B cell (primary cell): ENCODE measurements at places on chromosomes 1 and 21. TPM values are rescaled to one million over a fixed set of nuclear protein-coding genes. Genes with fewer than 3 reads are reported as not detected.

Gene FCGR1A
- total RNA-seq, result not detected in 2 replicates

GRCh38 chr1:174230399-174230798 is 71.1 kb downstream of the RABGAP1L start:
- no peak for DNase-seq
- no peak overlapping the region for H3K27ac ChIP-seq
- peaks cover 28% of the 10 kb centered on the region for H3K36me3 ChIP-seq

Gene STMN1
- total RNA-seq, result 42.2 and 48.0 TPM in 2 replicates

Gene SLAMF6
- 64.8 and 64.9 TPM in 2 replicates for total RNA-seq

DNA sequence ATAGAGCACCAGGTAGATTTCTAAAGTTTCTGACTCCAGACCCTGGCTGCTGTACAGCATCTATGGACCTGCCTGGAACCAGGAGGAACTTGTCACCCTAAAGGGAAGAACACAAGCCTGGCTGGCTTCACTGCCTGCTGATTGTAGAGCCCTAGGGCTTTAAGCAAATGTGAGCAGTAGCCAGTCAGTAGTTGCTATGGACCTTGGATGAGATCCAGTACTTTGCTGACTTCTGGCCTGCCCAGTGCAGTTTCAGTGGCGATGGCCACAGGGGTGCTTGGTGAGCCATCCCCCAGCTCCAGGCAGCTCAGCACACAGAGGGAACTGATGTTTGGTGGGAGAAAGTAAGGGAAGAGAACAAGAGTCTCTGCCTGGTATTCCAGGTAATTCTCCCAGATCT is 68.4 kb downstream of the ATP6V1G3 start:
- H3K36me3 ChIP-seq, result no peaks in the 10 kb centered on the region
- DNase-seq, result no peak
- H3K4me3 ChIP-seq, result no peak overlapping the region
- H3K4me1 ChIP-seq, result no peaks in the 10 kb centered on the region
- H3K27me3 ChIP-seq, result no peaks in the 10 kb centered on the region
- no peak overlapping the region for H3K27ac ChIP-seq

GRCh38 chr1:150596976-150597375 is 17.6 kb upstream of the MCL1 start:
- no peak overlapping the region for H3K27ac ChIP-seq
- H3K36me3 ChIP-seq, result no peaks in the 10 kb centered on the region
- H3K4me1 ChIP-seq, result no peaks in the 10 kb centered on the region
- no peak for DNase-seq
- H3K27me3 ChIP-seq, result no peaks in the 10 kb centered on the region

Gene NBPF15
- 108 and 109 TPM in 2 replicates for total RNA-seq

Gene GUCA2A
- not detected in 2 replicates for total RNA-seq

- DNase-seq, result no peak
- no peaks in the 10 kb centered on the region for H3K27me3 ChIP-seq
- no peaks in the 10 kb centered on the region for H3K36me3 ChIP-seq
- no peak overlapping the region for H3K4me3 ChIP-seq
Observed at GRCh38 chr1:38456531-38456876, 403.1 kb downstream of the RRAGC start.

- H3K4me3 ChIP-seq, result no peak overlapping the region
- peaks cover 7% of the 10 kb centered on the region for H3K4me1 ChIP-seq
- peaks cover 2% of the 10 kb centered on the region for H3K36me3 ChIP-seq
- no peak for DNase-seq
- no peak overlapping the region for H3K27ac ChIP-seq
- no peaks in the 10 kb centered on the region for H3K27me3 ChIP-seq
Observed at GRCh38 chr1:85282424-85282823, 6.0 kb upstream of the BCL10 start.

DNA sequence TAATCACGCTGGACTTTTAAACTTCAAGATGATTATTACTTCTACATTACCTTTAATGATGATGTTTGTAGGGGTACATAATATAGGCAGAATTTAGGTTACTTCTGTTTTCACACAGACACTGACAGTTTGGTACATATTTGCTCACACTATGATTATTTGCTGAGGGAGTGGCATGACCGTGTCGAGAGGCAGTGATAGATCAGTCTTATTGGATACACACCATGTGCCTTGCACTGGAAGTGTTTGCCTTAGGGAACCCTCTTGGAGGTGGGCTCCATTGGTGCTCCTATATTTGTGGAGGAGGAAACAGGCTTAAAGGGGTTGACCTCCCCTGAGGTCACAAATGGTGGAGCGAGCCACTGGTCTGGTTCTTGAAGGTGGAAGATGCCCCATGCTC is 132.1 kb downstream of the PRDM2 start:
- no peak overlapping the region for H3K4me3 ChIP-seq
- H3K27me3 ChIP-seq, result peaks cover 9% of the 10 kb centered on the region
- no peak for DNase-seq

GRCh38 chr1:17297991-17298390 is 10.0 kb upstream of the PADI4 start:
- H3K27ac ChIP-seq, result no peak overlapping the region
- H3K27me3 ChIP-seq, result no peaks in the 10 kb centered on the region
- no peak for DNase-seq
- no peaks in the 10 kb centered on the region for H3K4me1 ChIP-seq

Gene ARHGAP30
- total RNA-seq, result 146 and 162 TPM in 2 replicates
